Activated CD4-positive, CD25-positive, alpha-beta regulatory T cell treated with anti-CD3 and anti-CD28 coated beads, Interleukin-2, amount 50 U/mL, for 24 hours (primary cell): ENCODE measurements at places on chromosomes 5 and 9.

DNA sequence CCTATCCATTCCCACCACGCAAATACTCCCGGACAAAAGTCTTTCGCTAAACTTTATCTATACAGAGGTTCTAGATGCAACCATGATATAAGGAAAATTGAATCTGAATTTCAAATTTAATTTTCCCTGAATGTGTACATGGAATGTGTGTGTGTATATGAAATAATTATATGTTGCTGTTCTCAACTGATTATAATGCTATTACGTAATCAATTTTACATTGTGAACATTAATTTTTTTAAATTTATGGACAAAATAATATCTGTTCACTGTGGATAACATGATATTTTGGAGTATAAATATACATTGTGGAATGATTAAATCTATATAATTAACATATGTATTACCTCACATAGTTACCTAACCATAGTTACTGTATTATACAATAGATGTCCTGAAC is 1250.6 kb downstream of the EFNA5 start:
- ATAC-seq, result no peak

DNA sequence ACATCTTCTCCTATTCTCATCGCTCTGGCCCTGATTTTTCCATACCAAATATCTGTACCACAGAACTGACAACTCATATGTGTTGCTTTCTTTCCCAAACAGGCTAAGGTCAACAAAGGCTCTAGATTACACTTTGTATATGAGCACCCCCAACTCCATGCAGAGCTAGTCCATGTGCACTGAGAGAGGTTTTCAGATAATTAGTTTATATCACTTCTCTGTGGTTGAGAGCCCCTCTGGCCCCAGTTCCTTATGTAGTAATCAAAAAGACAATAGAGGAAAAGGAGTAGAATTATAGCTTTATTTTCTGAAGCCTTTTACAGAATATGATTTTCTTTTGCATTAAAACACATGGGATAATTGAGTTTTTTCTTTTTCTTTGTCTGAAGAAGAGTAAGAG is 120.0 kb downstream of the TRIO start:
- no peak for ATAC-seq

DNA sequence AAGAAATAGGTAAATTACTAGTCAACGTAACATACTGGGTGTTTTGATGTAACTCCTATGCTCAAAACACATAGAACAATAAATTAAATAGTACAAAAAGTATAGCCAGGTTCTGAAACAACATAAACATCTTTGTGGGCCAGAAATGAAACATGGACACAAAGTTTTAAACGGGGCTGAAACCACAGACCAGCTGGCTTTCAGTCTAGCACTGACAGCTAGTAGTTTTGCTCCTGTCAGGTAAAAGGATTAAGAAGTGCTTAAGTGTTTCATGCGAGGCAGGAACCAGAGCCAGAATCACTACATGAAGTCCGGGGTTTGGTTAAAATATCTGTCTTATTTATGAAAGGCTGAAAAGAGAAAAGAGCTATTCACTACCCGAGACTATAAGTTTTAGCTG is 19.5 kb downstream of the DCAF10 start:
- ATAC-seq, result no peak

DNA sequence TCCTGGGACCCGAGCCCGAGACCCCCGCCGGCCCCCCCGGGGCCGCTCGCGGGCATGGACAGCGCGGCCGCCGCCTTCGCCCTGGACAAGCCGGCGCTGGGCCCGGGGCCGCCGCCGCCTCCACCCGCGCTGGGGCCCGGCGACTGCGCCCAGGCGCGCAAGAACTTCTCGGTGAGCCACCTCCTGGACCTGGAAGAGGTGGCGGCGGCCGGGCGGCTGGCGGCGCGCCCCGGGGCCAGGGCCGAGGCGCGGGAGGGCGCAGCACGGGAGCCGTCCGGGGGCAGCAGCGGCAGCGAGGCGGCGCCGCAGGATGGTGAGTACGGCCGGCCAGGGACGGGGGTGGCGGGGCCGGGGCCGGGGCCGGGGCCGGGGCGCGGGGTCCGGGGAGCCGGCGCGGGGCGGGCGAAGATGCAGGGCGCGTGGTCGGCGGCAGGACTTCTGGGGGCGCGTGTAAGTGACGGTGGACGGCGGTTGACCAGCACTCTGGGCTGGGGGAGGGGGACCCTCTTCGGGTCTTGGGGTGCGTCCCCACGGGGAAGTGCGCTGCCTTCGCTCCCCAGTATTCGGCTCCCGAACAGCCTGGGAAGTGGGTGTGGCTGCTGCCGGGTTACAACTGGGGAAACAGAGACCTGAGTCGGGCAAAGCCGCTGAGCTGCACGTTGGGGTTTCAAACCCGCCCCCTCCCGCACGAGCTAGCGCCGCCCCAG is 520 bp downstream of the PRRX2 start:
- ATAC-seq, result no peak
